Smooth muscle cell of the umbilical artery (primary cell): ENCODE measurements at places on chromosomes 7 and 10. TPM values are rescaled to one million over a fixed set of nuclear protein-coding genes. Genes with fewer than 3 reads are reported as not detected.

SH2D4B gene
- total RNA-seq: under 0.01 TPM in 1 of 2 replicates, not detected in the other

PON1 gene
- not detected in 2 replicates for total RNA-seq

ELFN1 gene
- 0.30 and 0.74 TPM in 2 replicates for total RNA-seq

C7orf33 gene
- not detected in 2 replicates for total RNA-seq

CPED1 gene
- 12.8 and 42.6 TPM in 2 replicates for total RNA-seq

CCDC172 gene
- total RNA-seq: not detected in 2 replicates

AKR1B15 gene
- not detected in 2 replicates for total RNA-seq

VAX1 gene
- not detected in 2 replicates for total RNA-seq

GDF2 gene
- total RNA-seq: not detected in 2 replicates
